ENCODE measurements at places on chromosomes 5 and 9.

- DNase-seq = no peak
Observed at GRCh38 chr5:145697251-145697990, 137.7 kb downstream of the PRELID2 start.

DNA sequence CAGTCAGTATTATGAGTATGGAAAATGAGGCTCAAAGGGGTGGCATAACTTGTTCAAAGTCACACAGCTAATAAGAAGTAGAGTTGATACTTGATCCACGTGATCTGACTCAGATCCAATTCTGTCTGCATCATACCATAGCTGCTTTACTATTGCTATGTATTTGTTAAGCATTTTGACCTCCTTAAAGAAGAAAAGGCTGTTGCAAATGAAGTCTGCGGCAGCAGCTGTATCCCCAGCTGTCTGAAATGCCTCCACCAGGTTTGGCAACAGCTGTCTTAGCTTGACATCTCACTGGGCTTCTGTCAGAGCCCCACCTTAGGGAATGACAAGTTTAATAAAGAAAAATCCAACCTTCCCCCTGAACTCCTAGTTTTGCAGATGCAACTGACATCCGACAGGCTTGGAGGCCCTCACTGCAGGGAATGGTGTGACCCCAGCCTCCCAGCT is 75.6 kb upstream of the SLC44A1 start:
- no peak for DNase-seq

DNA sequence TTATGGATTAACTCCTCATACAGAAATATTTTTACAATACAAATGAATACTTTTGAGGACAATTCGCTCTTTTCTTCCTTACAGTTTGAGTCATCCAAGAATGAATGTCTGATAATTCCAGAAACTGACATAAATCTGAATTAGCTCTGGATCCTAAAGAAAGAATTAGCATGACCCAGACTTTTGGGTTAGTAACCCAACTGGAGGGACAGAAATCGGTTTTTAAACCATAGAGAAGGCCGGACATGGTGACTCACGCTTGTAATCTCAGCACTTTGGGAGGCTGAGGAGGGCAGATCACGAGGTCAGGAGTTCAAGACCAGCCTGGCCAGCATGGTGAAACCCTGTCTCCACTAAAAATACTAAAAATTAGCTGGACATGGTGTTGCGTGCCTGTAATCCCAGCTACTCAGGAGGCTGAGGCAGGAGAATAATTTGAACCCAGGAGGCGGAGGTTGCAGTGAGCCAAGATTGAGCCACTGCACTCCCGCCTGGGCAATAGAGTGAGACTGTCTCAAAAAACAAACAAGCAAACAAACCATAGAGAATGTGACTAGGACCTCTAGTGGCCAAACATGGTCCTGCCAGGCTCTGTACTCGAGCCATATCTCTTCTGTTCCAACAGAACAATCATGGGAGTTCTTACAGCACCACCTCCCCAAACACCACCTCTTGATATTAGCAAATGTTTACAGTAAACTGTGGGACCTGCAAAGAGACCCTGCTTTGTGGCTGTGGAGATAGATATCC is 44.8 kb downstream of the LURAP1L start:
- DNase-seq = no peak

- DNase-seq = no peak
Observed at GRCh38 chr9:137634016-137634415, 15.2 kb downstream of the EHMT1 start.
